ENCODE measurements at places on chromosomes 1 and 21. TPM values are rescaled to one million over a fixed set of nuclear protein-coding genes. Genes with fewer than 3 reads are reported as not detected.
A peak's percentile ranks its signal among the peaks of the same experiment; 100 is the strongest.

CRP gene
- not detected for total RNA-seq

CFAP74 gene
- total RNA-seq = not detected

PDPN gene
- total RNA-seq = 18.3 TPM

ZFP69B gene
- 1.6 TPM for total RNA-seq

- H3K27me3 ChIP-seq = no peaks in the 10 kb centered on the region
- no peak overlapping the region for H3K27ac ChIP-seq
- DNase-seq = no peak
- no peak overlapping the region for H3K4me3 ChIP-seq
Observed at GRCh38 chr1:33370301-33370700, 49.4 kb upstream of the A3GALT2 start.

- H3K36me3 ChIP-seq = no peaks in the 10 kb centered on the region
- peak overlapping the region; percentile 59 for H3K27ac ChIP-seq
- H3K4me1 ChIP-seq = no peaks in the 10 kb centered on the region
- no peak for DNase-seq
Observed at GRCh38 chr1:198677871-198678270, 39.0 kb downstream of the PTPRC start.

DNA sequence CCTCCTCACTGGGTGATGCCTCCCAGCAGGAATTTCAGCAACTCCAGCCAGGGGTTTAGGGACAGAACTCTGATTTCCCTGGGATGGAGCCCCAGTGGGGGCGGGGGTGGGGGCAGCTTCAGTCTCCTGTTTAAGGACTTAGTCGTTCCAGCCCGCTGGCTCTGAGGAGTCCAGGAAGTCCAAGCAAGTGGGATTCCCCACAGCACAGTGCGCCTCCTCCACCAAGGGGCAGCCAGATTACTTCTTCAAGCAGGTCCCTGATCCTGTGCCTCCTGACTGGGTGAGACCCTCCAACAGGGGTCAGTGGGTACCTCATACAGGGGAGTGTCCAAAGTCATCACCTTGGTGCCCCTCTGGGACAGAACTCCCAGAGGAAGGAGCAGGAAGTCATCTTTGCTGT, 1438.4 kb upstream of the B3GALT2 start:
- H3K27ac ChIP-seq = no peak overlapping the region
- H3K36me3 ChIP-seq = no peaks in the 10 kb centered on the region
- DNase-seq = no peak
- H3K27me3 ChIP-seq = no peaks in the 10 kb centered on the region
- no peak overlapping the region for H3K4me3 ChIP-seq
- H3K4me1 ChIP-seq = no peaks in the 10 kb centered on the region

DNA sequence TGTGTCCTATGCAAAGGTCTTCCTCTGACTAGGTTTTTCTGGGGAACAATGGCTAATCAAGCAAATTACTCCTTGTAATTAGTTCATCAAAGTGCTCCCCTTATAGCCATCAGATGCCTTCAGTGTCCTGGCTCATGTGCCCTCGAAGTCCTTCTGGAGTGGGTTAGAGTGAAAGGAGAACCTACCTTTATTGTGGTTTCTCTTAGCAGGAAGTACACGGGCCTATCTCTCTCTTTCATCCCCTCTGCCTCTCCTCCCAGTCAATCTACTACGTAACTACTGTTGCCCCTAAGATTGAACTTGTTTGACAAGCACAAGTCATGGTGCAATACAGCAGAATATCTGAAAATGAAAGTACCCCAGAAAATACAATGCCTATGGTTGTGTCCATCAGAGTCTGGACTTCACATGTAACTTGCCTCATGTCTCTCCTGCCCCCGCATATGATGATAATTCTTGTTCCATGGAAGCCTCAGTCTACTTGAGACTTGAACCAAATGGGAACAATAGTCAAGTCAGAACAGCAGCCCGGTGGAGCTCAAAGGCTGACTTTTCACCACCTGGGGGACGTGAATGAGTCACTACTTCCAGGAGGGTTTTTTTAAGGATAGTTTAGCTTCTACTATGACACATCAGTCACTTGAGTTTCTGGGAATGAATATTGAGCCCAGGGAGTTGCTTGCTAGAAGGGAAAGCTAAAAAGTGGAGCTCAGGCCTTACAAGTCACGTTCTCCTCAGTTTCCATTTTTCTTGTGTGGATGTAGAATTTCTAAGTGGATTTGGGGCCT, 243.6 kb downstream of the TNR start:
- no peaks in the 10 kb centered on the region for H3K36me3 ChIP-seq
- no peak for DNase-seq
- no peak overlapping the region for H3K27ac ChIP-seq

DNA sequence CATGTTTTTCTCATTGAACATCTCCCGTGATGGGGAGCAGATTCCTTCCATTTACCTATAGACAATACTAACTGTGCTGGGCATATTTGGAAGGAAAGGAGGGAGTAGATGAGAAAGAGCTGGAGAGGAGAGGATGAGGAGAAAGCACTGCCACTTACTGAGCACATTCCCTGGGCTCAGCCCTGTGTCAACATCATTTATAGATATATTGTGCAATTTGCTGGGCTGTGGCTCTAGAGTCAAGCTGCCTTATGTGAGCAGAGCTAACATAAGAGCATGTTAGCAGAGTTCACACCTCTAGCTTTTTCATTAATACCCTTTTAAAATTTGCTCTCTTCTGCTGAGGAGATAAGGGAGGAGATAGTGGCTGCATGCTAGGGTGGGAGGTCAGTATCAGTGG, 22.3 kb upstream of the CD53 start:
- no peaks in the 10 kb centered on the region for H3K27me3 ChIP-seq
- DNase-seq = no peak
- no peak overlapping the region for H3K4me3 ChIP-seq

DNA sequence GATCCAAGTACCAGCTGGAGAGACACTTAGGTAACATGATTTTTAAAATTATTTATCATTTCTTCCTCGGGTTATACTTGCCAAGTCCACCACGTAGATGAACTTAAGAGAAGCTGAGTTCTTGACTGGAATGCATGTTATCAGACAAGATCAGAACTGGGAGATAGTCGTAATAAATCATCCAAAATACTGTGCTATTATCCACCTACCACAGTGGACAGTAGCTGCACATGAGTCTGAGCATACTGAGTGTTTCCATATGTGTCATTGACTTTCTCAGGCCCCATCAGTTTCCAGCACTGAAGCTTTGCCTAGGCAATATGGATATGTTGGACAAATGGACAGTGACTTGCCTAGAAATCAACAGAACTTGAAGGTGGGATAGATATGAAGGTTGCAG, 77.9 kb upstream of the RRP15 start:
- H3K36me3 ChIP-seq = no peaks in the 10 kb centered on the region
- no peak for DNase-seq
- H3K27ac ChIP-seq = no peak overlapping the region
- H3K4me1 ChIP-seq = no peaks in the 10 kb centered on the region
- no peak overlapping the region for H3K4me3 ChIP-seq
- no peaks in the 10 kb centered on the region for H3K27me3 ChIP-seq

- peaks cover 13% of the 10 kb centered on the region for H3K4me1 ChIP-seq
- peaks cover 72% of the 10 kb centered on the region for H3K27me3 ChIP-seq
- no peaks in the 10 kb centered on the region for H3K36me3 ChIP-seq
- DNase-seq = peak; percentile 10
- H3K27ac ChIP-seq = peak overlapping the region; percentile 82
Observed at GRCh38 chr1:31182352-31182751, 57.3 kb downstream of the NKAIN1 start.

DNA sequence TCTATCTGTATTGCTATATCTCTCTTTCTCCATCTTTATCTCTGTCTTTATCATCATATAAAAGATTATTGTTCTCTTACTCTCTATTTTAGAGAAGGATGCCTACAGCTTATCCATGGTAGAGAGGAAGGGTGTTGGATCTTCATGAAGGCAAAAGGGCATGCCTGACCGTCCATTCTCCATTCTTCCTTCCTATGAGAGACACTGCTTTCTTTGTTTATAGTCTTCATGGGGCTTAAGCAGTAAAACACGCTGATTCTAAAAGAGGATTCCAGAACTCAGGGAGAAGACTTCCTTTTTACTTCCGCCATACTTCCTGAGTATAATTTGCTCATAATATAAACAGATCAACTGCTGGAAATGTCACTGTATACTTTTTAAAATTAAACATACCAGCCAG, 44.0 kb downstream of the PDE4B start:
- no peaks in the 10 kb centered on the region for H3K4me1 ChIP-seq
- no peak for DNase-seq
- H3K4me3 ChIP-seq = no peak overlapping the region
- no peaks in the 10 kb centered on the region for H3K36me3 ChIP-seq

DNA sequence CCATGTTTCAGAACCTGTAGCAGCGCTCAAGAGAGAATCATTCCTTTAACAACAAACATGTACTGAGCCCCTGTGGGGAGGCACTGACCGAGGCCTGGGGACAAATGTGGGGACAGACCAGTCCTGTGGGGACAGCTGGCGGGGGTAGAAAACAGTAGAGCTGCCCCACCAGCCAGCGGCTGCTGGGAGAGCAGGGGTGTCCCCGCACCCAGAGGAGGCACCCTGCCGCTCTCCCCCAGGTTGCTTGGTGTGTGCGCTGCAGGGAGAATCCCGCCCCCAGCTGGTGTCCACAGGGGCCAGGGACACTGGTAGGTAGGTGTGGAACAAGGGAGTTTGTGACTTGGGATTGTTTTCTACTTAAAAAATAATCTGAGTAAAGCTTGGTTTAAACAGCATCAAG, 62.1 kb downstream of the ADARB1 start:
- H3K36me3 ChIP-seq = no peaks in the 10 kb centered on the region
- H3K4me3 ChIP-seq = no peak overlapping the region
- no peaks in the 10 kb centered on the region for H3K27me3 ChIP-seq
- H3K27ac ChIP-seq = no peak overlapping the region
- H3K4me1 ChIP-seq = peaks cover 3% of the 10 kb centered on the region
- DNase-seq = no peak

- no peaks in the 10 kb centered on the region for H3K27me3 ChIP-seq
- H3K4me1 ChIP-seq = peaks cover 41% of the 10 kb centered on the region
- no peak overlapping the region for H3K27ac ChIP-seq
- no peaks in the 10 kb centered on the region for H3K36me3 ChIP-seq
- no peak for DNase-seq
Observed at GRCh38 chr21:26117324-26117971, 53.1 kb downstream of the APP start.

- no peak overlapping the region for H3K4me3 ChIP-seq
- no peaks in the 10 kb centered on the region for H3K36me3 ChIP-seq
- no peaks in the 10 kb centered on the region for H3K27me3 ChIP-seq
- H3K27ac ChIP-seq = no peak overlapping the region
Observed at GRCh38 chr1:17340358-17340757, 31.6 kb upstream of the PADI6 start.

DNA sequence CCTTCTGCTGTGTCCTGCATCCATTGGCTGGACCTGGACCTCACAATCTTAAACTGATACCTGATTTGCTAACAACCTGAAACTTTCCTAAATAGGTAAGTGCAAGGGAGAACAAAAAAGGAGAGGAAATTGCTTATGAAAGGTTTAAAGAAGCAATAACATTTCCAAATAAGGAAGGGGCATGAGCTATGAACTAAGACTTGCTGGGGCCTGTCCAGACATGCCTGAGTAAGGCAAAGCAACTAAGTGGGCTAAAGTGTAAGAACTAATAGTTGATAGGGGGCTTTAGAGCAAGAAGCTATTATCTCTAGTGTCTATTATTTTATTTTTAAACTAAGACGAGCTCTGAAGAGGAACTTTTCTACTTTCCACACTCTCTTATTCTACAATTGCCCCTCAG, 11.6 kb downstream of the JMJD4 start:
- H3K4me1 ChIP-seq = peaks cover 11% of the 10 kb centered on the region
- no peak overlapping the region for H3K4me3 ChIP-seq
- no peaks in the 10 kb centered on the region for H3K27me3 ChIP-seq
- DNase-seq = no peak
- no peaks in the 10 kb centered on the region for H3K36me3 ChIP-seq
- H3K27ac ChIP-seq = no peak overlapping the region

DNA sequence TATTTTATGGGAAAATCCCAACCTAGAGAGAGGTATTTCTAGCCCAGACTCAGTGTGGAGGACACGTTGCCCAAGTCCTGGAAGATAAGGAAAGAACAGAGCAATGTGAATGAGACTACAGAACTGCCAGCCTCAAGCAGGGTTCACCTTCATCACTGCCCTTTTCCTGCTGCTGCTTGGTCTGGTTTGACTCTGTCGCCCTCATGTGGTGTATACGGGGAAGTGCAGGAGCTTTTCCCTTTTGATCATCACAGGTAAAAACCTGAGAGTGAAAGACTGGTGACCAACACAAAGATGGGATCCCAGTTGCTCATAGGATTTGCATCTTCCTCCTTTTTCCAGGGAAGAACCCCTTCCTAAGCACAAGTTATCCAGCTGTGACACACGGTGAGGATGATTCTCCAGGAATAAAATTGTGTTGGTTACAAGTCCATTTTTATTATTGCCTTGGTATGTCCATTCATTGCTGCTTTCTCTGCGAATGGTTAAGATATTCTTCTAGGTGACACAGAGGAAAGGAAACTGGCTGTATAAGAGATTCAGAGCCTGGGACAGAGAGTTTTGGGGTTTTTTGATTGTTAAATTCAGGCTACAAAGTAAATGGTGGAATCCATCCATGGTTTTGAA, 89.5 kb upstream of the CD53 start:
- H3K27me3 ChIP-seq = no peaks in the 10 kb centered on the region
- H3K36me3 ChIP-seq = no peaks in the 10 kb centered on the region
- H3K27ac ChIP-seq = no peak overlapping the region
- peaks cover 8% of the 10 kb centered on the region for H3K4me1 ChIP-seq
- no peak overlapping the region for H3K4me3 ChIP-seq
- no peak for DNase-seq

DNA sequence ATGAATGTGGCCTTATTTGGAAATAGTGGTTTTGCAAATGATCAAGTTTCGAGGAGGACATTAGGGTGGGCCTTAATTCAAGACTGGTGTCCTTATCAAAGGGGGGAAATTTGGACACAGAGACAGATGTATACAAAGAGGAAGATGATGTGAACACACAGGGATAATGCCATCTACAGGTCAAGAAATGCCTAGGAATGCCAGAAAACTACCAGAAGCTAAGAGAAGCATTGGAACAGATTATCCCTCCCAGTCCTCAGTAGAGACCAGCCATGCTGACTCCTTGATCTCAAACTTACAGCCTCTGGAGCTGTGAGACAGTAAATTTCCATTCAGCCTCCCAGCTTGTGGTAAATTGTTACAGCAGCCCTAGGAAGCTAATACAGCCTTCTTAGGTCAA, 151.4 kb downstream of the PTGER3 start:
- H3K27me3 ChIP-seq = no peaks in the 10 kb centered on the region
- no peak overlapping the region for H3K27ac ChIP-seq

DNA sequence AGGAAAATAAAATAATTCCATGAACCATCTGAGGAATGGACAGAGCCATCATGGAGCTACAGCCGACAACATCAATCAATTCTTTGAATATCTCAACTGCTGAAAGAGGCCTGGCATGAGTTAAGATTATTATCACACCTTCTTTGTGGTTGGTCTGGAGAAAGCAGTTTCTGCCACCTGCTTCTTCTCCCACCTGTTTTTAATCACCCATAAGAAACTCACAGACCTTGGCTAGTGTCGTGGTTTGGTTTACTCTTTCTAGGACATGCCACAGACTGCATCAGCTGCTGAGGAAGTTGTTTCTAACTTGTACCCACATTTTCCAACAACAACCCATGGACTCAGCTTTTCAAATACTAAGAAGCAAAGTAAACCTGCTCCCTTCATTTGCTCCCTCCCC, 65.6 kb downstream of the NTPCR start:
- no peak overlapping the region for H3K27ac ChIP-seq
- no peaks in the 10 kb centered on the region for H3K4me1 ChIP-seq
- DNase-seq = no peak
- H3K27me3 ChIP-seq = no peaks in the 10 kb centered on the region
- no peaks in the 10 kb centered on the region for H3K36me3 ChIP-seq
- H3K4me3 ChIP-seq = no peak overlapping the region

GRCh38 chr21:42486531-42486930, 9.5 kb downstream of the RSPH1 start:
- no peak for DNase-seq
- no peaks in the 10 kb centered on the region for H3K36me3 ChIP-seq
- H3K27ac ChIP-seq = no peak overlapping the region
- H3K4me1 ChIP-seq = no peaks in the 10 kb centered on the region

Data from esophagus squamous epithelium (tissue), 5 donors.